ENCODE measurements at places on chromosomes 16 and 17. TPM values are rescaled to one million over a fixed set of nuclear protein-coding genes. Genes with fewer than 3 reads are reported as not detected.

GRCh38 chr17:80252871-80253270 is 7.8 kb upstream of the RNF213 start:
- DNase-seq: peak; percentile 58

- no peak for DNase-seq
These were observed 11.5 kb upstream of the PRSS54 start for GRCh38 chr16:58306327-58306726.

DNA sequence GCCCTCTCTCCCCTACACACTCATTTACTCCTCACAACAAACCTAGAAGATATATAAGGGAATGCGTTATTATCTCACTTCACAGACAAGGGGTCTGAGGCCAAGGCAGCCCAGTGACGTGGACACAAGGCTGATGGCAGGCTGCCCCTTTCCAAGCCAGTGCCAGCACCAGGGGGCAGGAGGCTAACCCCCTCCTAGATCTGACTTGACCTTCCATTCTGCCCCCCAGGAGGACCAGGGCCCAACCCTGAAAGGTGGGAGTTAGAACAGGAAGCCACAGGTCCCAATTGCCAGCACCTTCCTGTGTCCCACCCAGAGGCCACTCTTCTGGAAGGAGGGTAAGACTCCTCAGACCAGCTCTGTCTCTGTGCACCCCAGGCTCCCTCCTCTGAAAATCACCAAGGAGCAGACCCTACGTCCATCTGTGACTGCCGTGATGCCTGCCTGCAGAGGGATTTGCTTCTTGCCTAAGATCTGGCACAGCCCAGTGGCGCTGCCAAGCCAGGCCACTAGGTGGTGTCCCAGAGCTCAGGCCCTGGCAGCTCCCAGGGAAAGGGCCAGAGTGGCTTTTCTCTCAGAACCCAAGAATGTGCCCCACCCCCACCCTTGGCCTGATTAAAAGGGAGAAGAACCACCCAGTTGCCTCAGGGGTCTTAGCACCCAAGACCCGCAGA is 42.4 kb upstream of the MRPS23 start:
- peak; percentile 81 for DNase-seq

GRCh38 chr17:21464611-21465021 is 88.5 kb downstream of the KCNJ12 start:
- DNase-seq: no peak

GRCh38 chr16:53912155-53912554 is 208.2 kb downstream of the FTO start:
- no peak for DNase-seq

- DNase-seq: no peak
These were observed 97.9 kb upstream of the ZNF750 start for GRCh38 chr17:82937411-82938371.

DNA sequence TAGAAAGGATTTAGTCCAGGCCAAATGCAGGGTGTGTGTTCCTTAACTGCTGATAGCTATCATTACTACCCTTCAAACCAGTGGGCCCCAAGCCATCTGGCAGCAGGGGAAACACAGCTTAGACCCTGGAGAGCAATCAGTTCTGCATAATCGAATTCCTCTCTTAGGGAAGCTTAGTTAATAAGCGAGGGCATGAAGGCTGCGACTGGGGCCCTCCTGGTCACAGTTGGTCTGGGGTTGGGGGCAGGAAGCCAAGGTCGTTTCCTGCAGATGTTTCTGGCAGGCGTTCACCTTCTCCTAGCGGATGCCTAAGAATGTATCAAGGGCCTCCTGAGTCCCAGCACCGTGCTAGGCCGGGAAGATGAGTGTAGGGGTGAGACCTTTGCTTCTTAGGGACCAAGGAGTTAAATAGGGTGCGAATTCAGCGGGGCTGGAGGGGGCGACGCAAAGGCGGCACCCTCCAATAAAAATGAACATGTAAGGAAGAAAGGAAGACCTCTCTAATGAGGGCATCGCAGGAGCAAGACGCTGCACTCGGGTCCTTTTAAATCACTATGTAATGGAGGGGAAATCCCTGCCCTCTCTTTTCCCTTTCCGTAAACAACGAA is 16.5 kb upstream of the EEF2K start:
- no peak for DNase-seq

- no peak for DNase-seq
These were observed 5.1 kb upstream of the PITPNM3 start for GRCh38 chr17:6561446-6561845.

Gene ZP2
- polyA plus RNA-seq: not detected

Gene MAPK7
- polyA plus RNA-seq: 111 TPM

Gene ATP6V0C
- polyA plus RNA-seq: 409 TPM

Gene ETV4
- polyA plus RNA-seq: not detected
